Stimulated activated naive CD8-positive, alpha-beta T cell treated with anti-CD3 and anti-CD28 coated beads, Interleukin-15, Interleukin-2, amounts not matched to agents 100 U/mL and 50 U/mL, for 24 hours (primary cell): ENCODE measurements at places on chromosomes 1 and 21.

GRCh38 chr1:180787628-180788307 lies 124.9 kb upstream of the KIAA1614 start:
- DNase-seq, result no peak

- DNase-seq, result no peak
Measured at GRCh38 chr1:180057883-180058396, 96.7 kb upstream of the QSOX1 start.

GRCh38 chr1:216771922-216772321 lies 48.7 kb upstream of the ESRRG start:
- no peak for DNase-seq

GRCh38 chr21:36377391-36377842 lies 7.8 kb upstream of the CHAF1B start:
- no peak for DNase-seq

DNA sequence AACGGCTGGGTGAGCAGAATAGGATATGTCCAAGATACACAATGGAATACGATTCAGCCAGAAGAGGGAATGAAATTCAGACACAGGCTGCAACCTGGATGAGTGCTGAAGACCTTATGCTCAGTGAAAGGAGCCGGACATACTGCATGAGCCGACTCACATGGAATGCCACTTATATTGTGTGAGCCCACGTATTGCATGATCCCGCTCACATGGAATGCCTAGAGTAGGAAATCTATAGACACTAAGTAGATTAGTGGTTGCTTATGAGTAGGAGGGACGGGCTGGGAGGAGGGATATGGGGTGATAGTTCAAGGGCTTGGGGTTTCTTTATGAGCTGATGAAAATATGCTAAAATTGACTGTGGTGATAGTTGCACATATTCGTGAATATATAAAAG lies 26.8 kb downstream of the TMPRSS2 start:
- DNase-seq, result no peak

DNA sequence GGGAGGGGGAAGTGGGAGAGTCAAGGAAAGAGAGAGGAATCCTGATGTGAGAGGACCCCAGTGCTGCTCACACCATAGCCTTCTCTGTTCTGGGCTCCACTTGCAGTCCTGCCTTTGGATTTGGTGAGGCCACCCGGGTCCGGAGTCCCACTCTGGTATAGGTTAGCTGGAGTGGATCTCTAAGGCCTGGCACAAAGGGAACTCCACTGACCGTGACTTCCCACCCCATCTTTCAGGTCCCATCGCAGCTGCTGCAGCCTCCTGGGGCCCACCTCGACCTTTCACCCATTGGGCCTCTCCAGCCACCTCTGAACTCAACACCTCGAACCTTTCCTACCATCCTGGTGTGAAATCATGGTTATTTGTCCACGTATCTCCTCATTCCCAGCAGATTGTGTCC lies 324.4 kb downstream of the MATN1 start:
- no peak for DNase-seq

DNA sequence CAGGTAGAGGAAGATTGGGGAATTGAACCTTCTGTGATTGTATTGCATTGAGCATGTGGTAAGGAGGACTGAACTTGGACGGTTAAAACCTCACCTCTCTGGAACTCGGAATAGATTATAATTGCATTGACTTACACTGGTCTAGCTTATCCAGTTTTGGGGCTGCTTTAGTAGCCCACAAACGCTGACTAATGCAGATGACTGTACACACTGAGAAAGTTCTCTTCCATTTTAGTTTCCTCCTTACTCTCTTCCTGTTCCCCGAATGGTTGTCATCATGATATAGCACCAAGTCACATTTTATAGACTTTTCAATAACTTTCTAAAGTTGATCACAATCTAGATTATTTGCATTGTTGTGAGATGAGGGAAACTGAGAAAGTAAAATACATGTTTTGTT lies 78.2 kb downstream of the NFIA start:
- no peak for DNase-seq
